ENCODE measurements at places on chromosomes 2 and 18. TPM values are rescaled to one million over a fixed set of nuclear protein-coding genes. Genes with fewer than 3 reads are reported as not detected.

- no peak for DNase-seq
Observed at GRCh38 chr2:163593982-163594381, 141.8 kb downstream of the FIGN start.

DNA sequence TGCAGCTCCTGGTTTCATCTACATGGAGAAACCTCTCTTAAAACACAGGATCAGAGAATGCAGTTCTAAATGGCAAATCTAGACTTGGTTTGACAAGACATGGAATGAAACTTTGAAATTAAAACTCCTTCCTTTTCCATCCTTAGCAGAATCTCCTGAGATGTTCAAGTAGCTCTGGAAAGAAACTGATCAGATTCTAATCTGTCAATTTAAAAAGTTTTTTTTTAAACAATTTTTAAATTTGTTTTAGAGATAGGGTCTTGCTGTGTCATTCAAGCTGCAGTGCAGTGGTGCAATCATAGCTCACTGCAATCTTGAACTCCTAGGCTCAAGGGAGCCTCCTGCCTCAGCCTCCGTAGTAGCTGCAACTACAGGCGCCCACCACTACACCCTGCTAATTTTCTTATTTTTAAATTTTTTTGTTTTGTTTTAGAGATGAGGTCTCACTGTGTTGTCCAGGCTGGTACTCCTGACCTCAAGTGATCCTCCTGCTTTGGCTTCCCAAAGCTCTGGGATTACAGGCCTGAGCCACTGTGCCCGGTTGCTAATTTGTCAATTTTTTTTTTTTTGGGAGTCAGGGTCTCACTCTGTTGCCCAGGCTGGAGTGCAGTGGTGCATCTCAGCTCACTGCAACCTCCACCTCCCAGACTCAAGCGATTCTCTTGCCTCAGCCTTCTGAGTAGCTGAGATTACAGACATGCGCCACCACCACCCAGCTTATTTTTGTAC is 216.7 kb downstream of the TGIF1 start:
- DNase-seq: no peak

- DNase-seq: no peak
Observed at GRCh38 chr2:112710956-112711750, 9.7 kb upstream of the NT5DC4 start.

DNA sequence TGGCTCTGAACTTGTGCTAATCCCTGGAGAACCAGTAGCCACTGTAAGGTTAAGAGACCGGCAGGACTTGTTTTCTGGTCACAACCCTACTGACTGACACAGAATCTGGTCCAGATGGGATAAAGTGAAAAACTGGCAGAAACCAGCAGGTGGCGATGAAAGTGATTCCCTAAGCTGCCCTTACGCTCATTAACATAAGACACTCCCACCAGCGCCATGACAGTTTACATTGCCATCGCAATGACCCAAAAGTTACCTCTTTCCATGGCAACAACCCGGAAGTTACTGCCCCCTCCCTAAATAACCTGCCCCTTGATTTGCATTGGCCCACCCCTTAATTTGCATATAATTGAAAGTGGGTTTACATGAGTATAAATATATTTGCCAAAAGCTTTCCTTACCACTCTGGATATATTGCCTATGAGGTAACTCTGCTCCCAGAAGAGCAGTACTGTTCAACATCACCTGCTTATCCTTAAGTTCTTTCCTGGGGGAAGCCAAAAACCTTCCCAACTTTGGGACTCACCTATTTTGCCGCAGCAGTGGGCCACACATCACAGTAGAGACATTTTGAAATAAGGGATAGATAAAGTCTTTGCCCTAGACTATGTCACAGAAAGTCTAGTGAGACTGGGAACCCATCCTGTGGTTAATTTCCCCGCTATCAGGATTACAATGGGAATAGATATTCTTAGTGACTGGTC is 35.8 kb upstream of the AFF3 start:
- DNase-seq: peak; percentile 68

- DNase-seq: peak; percentile 25
Observed at GRCh38 chr2:240553956-240554480, 3.8 kb downstream of the ANKMY1 start.

DNA sequence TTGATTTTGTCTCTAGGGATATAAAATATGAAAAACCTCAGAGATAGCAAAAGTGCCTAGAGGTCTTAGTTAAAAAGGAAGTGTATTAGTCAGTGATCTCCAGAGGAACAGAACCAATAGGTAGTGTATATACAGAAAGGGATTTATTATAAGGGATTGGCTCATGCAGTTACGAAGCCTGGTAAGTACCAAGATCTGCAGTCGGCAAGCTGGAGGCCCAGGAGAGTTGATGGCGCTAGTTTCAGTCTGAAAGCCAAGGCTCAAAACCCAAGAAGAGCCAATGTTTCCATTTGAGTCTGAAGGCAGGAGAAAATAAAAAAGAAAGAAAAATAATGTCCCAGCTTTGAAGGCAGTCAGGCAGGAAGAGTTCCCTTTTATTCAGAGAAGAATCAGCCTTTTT is 93.3 kb downstream of the COLEC12 start:
- no peak for DNase-seq

GRCh38 chr2:100975521-100975785 is 26.6 kb upstream of the RPL31 start:
- no peak for DNase-seq

DNA sequence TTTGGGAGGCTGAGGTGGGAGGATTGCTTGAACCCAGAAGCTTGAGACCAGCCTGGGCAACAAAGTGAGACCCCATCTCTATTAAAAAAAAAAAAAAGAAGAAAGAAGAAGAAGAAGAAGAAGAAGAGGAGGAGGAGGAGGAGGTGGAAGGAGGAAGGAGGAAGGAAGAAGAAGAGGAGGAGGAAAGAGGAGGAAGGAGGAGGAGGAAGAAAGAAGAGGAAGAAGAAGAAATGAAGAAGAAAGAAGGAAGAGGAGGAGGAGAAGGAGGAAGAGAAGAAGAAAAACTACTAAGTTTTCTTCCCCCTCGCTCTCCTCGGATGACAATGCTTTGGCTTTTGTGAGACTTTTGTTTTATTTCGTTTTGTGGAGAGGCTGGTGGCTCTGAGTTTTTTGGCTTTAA is 30.1 kb upstream of the EFHD1 start:
- no peak for DNase-seq

GRCh38 chr2:112985090-112985489 is 7.3 kb downstream of the IL36G start:
- DNase-seq: no peak

KCNE4 gene
- total RNA-seq: not detected

MOGAT1 gene
- total RNA-seq: not detected

AQP12A gene
- total RNA-seq: not detected
